ENCODE measurements at places on chromosomes 1 and 21. TPM values are rescaled to one million over a fixed set of nuclear protein-coding genes. Genes with fewer than 3 reads are reported as not detected.

EPHA8 gene
- polyA plus RNA-seq: not detected

- H3K27ac ChIP-seq: no peak overlapping the region
- no peaks in the 10 kb centered on the region for H3K27me3 ChIP-seq
- H3K36me3 ChIP-seq: no peaks in the 10 kb centered on the region
- no peaks in the 10 kb centered on the region for H3K4me1 ChIP-seq
These were observed 25.5 kb upstream of the C1orf146 start for GRCh38 chr1:92192246-92192645.

RBM11 gene
- polyA plus RNA-seq: not detected

GRCh38 chr21:33256019-33256418 is 10.1 kb upstream of the IL10RB start:
- H3K4me1 ChIP-seq: peaks cover 6% of the 10 kb centered on the region
- peaks cover 2% of the 10 kb centered on the region for H3K36me3 ChIP-seq
- no peak overlapping the region for H3K27ac ChIP-seq

DNA sequence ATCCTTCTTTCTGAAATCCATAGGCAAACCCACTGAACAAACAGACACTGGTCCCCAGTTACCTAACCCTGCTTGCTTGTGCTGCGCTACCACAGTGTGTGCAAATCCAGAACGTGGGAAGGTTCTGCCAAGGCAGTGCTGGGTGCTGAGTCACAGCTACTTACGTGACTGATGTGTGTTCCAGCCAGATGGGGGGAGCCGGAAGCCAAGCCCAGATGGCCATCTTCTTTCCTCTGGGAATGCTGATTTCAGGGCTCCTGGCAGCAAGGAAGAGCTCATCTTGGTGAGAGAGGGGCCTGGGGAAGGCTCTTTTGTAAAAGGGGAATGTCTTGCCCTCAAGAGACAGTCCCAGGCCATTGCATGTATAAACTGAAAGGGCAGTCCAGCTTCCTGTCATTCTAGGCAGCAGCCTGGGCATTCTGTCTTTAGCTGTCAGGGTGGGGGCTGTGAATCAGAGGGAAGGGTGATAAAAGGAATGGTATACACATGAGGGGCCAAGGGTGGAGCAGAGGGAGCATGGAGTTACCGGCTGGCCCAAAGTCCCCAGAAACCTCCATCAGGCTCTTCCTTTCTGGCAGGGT is 54.1 kb downstream of the CD46 start:
- H3K4me1 ChIP-seq: peaks cover 85% of the 10 kb centered on the region
- peak; percentile 88 for DNase-seq
- no peaks in the 10 kb centered on the region for H3K36me3 ChIP-seq
- peak overlapping the region; percentile 42 for H3K4me3 ChIP-seq
- no peaks in the 10 kb centered on the region for H3K27me3 ChIP-seq

Measured in psoas muscle (tissue), 8 donors.